NCI-H2107 (cell line): ENCODE measurements at places on chromosomes 4 and X.

DNA sequence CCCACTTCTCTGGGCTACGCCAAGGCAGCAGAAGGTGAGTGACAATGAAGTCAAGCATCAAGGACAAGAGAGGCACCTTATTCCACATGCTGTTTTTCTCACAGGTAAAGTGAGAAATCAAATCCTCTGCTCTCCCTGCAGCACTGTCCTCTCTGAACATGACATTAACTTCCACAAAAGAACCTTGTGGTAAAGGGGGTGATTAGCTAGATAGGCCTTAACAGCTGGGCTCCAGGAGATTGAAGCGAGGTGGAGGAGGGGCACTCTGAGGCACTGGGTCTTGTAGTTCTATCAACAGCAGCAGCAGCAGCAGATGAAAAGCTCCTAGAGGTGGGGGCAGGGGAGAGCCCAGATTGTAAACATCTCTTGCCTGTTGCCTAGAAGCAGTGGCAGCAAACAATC lies 96.8 kb upstream of the CXXC4 start:
- peak; percentile 32 for DNase-seq

DNA sequence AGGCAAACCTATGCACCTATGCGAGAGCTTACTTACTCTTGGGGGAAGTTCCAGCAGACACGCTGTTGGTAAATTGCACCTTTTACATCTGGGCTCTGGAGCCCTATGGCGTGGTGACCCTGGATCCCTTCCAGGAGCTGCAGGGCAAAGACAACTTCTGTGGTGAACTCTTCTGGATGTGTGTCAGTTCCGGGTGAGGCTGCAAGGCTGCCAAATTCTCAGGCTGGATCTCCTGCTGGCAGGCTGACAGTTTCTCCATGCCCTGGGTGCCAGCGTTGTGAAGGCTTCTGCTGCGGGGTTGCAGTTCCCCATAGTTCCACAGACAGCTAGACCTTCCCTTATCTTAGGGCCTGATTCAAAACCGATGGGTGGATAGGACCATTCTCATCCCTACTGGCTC lies 37.9 kb downstream of the RAP2C start:
- DNase-seq = no peak

DNA sequence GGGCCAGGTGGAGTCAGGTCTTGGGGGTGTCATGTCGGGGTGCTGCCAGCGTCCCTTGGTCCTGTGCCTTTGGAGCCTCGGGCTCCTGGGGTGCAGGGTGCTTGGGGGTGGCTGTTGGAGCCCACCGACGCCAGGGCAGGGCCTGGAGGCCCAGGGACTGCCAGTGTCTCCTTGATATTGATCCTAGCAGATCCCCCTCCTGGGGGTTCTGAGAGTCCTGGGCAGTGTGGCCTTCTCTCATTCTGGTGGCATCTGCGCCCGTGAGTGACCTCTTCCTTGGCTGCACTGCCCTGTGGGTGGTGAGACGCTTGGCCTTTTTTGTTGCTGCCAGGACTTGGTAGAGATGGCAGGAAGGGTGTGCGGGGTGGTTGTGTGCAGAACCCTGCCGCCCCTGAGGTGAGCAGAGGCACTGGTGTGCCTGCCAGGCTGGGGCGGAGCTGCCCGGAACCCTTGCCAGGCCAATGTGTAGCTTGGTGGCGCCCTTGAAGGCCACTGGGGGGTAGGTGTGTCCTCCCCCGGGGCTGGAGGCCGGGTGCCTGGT lies 7.0 kb downstream of the NAT8L start:
- DNase-seq = no peak

DNA sequence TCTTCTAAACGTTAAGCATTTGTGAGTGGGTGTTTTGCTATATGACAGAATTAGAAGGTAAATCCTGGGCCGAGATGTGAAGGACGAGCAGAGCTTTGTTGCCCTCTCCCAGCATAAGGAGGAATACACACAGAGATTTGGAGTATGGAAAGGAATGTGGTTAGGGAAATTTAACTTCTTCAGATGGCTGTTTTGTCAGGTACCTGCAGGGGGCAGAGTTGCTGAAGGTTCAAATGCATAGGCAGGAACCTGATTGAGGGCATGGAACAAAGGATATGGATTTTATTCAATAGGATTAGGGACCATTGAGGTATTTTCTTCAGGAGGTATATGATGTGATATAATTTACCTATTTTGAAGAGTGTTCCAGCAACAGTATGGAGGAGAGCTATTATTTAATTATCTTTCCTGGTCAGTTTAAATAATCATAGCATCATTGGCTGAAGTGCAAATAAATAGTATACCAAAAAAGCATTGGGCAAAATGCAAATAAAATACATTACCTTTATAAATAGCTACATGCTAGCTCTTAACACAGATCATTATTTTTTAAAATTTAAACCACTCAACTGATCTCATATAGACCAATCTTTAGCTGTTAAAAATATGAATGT lies 143.6 kb downstream of the SLIT2 start:
- DNase-seq = no peak
